Mesenteric fat pad (tissue), 1 donor: ENCODE measurements at places on chromosomes 13 and 19. TPM values are rescaled to one million over a fixed set of nuclear protein-coding genes. Genes with fewer than 3 reads are reported as not detected.

- no peak for DNase-seq
These were observed 724.9 kb upstream of the MIR17HG start for GRCh38 chr13:90622541-90622940.

- DNase-seq = no peak
These were observed 647.1 kb upstream of the MIR17HG start for GRCh38 chr13:90700340-90700739.

GRCh38 chr19:58409010-58409790 lies 751 bp downstream of the ZNF584 start:
- DNase-seq = no peak

GRCh38 chr13:72875233-72875632 lies 93.3 kb downstream of the PIBF1 start:
- no peak for DNase-seq

Gene FXYD1
- 47.3 TPM for total RNA-seq

Gene RXFP2
- not detected for total RNA-seq
